ENCODE measurements at places on chromosomes 7 and 10.

DNA sequence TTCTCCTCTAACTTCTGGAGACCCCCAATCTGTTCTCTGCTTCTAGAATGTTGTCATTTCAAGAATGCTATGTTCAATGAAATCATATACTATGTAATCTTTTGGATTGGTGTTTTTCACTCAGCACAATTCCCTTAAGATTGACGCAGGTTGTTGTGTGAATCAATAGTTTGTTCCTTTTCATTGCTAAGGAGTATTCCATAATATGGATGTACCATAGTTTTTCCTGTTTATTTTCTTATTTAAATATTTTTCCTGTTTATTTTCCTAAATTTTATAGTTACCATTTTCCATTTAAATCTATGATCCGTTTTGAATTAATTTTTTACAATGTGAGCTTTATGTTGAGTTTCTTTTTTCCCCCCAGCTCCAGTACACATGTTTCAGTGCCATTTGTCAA is 604.5 kb downstream of the SUGCT start:
- no peak for DNase-seq

GRCh38 chr7:131331806-131332205 is 4.1 kb downstream of the MKLN1 start:
- no peak for DNase-seq

- no peak for DNase-seq
Measured at GRCh38 chr10:12966067-12966466, 35.4 kb downstream of the CCDC3 start.

- peak; percentile 31 for DNase-seq
Measured at GRCh38 chr10:71770255-71770654, 3.1 kb downstream of the VSIR start.

- DNase-seq = peak; percentile 54
Measured at GRCh38 chr7:50142425-50143017, 49.5 kb upstream of the ZPBP start.

DNA sequence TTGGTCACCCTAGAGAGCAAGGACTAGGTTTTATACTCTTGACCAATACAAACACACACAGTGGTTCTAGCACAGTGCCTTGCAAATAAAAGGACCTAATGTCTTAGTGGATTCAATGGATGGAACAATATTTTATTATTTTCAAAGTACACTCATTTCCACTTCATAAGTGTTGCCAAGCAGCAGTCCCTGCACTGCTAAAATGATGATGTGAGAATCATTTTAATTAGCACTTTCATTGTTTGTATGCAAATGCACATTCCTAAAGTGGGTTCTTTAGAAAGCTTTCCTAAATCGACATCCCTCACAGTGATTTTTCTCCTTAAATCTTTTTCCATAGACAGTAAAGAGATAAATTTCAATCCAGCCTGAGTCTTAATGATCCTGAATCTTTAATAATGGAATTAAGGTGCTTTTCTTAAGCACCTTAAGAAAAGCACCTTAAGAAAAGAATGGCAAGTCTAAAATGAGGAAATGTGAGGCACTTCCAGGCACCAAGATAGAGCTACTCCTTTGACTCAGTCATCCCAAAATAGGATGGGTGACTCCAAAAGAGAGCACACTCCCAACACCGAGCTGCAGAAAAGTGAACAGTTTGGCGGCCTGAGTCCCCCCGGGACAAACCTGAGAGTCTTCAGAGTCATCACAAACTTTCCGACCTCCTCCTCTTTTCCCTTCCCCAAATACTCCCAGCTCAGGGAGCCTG is 84.5 kb downstream of the SORBS1 start:
- no peak for DNase-seq

GRCh38 chr7:2521952-2522591 is 2.5 kb downstream of the LFNG start:
- DNase-seq = peak; percentile 57

GRCh38 chr10:80110986-80111385 is 21.5 kb upstream of the PLAC9 start:
- peak; percentile 22 for DNase-seq

DNA sequence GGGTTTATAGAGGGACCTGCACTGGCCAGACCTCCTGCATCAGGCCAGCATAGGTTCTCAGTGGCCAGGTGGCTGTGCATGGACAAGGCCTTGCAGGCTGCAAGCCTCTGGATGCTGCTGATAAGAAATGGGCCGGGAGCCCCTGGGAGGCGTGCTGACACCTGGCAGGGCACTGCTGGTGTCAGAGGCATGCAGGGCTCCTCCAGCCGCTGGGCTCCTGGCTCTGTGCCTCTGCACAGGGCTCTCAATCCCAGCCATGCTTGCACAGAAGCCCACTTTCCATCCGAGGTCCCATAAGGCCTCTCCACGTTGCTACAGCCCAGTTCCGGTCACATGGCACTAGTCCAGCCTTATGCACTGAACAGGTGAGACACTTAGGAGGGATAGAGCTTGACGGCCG is 27.3 kb downstream of the ANTXRL start:
- DNase-seq = no peak

GRCh38 chr7:36686499-36686898 is 37.8 kb downstream of the AOAH start:
- DNase-seq = peak; percentile 2

GRCh38 chr10:127977357-127978009 is 70.6 kb downstream of the PTPRE start:
- DNase-seq = peak; percentile 83

GRCh38 chr10:61279400-61279799 is 173.8 kb downstream of the TMEM26 start:
- no peak for DNase-seq

DNA sequence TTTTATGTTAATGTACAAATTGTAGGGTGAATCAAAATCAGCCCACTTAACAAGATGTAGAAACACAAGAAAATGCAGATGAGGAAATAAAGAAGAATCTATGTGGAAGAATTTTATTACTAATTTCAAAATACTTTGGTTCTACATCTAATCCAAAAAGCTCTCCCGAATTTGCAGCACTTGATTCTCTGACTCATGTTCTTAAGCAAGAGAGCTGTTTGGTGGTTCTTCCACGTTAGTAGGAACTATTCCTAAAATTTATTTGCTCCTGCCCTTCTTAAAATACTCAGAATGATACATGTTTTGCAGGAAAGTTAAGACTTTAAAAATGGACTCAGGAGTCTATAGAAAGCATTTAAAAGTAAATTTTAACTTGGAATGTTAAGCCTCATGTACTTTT is 91.8 kb downstream of the ZMYND11 start:
- DNase-seq = peak; percentile 39

DNA sequence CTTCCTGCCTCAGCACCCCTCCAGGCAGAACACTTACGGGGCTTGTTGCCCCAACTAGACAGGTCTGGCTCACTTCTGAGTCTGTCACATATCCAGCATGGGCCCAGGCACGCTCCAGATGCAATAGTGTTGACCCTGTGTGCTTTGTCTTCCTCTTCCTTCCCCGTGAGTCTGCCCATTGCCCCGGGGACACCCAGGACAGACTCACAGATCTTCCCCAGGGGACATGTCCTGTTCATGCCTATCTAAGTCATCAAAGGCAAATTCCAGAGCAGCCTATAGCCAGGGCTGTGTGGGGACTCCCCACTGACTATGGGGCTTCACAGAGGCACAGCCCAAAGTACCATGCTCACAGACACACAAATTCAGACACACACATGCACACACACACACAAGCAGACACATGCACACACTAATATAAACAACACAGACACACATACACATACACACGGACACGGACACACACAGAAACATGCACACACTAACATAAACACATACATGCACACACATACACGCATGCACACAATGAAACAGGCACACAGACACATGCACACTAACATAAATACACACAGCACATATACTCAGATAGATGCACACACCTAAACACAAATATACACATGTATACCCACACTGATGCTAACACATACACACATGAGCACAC is 175.8 kb downstream of the KCNMA1 start:
- peak; percentile 10 for DNase-seq

GRCh38 chr10:398954-399353 is 263.7 kb downstream of the ZMYND11 start:
- DNase-seq = no peak

DNA sequence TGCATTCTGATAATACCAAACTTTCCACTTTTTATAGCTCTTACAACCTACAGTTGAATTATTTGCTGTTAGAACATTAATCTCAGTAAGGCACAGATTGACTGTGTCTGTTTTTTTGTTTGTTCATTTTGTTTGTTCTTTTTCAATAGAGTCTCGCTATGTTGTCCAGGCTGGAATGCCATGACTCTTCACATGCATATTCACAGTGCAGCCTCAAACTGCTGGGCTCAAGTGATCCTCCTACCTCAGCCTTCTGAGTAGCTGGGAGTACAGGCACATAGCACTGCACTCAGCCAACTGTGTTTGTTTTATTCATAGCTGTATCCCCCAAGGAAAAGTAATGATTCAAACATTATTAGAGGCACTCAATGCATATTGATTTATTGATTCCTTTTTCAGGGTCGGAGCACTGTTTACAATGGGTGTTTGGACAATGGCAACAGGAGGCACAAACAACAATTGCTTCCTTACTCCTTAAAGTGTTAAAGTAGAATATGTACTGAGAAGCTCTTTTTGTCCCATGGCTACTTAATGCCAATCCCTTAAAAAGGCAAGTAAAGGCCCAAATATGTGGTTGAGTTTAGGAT is 61.1 kb downstream of the SNX13 start:
- DNase-seq = no peak

- DNase-seq = no peak
Measured at GRCh38 chr10:2351566-2351965, 614.2 kb upstream of the ADARB2 start.

DNA sequence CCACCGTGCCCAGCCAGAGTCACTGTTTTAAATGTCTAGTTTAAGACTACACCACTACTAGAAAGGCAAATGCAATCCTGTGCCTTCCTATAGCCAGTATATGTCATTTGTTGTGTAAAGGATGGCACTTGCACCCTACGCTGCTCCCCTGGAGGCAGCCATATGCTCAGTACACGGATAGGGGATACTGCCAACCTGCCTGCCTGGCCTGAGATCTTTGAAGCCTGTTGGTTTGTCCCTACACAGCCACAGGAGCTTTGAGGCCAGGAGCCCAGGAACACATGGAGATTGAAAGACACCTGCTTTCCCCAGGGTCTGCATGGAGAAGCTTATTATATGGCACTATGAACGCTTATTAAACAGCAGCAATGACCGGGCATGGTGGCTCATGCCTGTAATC is 2.3 kb upstream of the SCRN1 start:
- DNase-seq = no peak

DNA sequence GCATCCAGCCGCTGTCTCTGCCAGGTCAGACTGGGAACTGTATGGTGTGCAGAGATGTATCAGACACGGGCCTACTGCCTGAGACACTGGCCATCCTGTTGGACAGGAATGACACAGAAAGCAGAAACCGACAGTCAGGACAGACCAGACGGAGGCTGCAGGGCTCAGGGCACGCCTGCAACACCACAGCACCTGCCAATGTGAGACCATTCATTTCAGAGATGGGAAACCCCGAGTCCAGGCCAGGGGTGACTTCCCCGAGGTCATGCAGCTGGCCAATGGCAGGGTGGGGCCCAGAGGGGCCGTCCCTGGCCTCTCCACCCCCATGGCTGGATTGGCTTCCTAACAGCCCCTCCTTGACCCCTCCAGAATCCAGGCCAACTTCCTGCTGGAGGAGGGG is 34.7 kb downstream of the GRID1 start:
- no peak for DNase-seq

Data from cardiac fibroblast (primary cell).